ENCODE measurements at places on chromosomes 4 and X.

DNA sequence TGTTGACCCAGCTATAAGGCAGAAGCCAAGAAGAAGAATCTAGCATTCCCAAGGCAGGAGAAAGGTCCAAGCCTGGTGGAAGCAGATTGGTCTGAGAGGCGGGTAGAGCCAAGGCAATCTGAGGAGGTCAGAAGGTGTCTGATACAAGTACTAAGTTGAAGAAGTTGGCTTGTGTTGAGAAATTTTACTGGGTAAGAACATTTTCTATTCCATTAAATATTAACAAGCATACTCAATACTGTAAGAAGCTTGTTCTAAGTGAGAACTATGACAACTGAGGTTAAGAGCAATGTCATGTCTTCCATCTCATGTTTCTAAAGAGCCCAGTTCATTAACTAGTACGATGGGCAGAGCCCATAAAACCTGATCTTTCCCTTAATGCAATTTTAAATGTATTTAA, 75.0 kb downstream of the FAM13A start:
- DNase-seq: no peak

- DNase-seq: no peak
Measured at GRCh38 chr4:107760281-107760947, 40.4 kb upstream of the PAPSS1 start.

GRCh38 chrX:138014577-138014976, 448.6 kb downstream of the ZIC3 start:
- no peak for DNase-seq

GRCh38 chr4:84497504-84498202, 1.4 kb downstream of the NKX6-1 start:
- DNase-seq: no peak

DNA sequence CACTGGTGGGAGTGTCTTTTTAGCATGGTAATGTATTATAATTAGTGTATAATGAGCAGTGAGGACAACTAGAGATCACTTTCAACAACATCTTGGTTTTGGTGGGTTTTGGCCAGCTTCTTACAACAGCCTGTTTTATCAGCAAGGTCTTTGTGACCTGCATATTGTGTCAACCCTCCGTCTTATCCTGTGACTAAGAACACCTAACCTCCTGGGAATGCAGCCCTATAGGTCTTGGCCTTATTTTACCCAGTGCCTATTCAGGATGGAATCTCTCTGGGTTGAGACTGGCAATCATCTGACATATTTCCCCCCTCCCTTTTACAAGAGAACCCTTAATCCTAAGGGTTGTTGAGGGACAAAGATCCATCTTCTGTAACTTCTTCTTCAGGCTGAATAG, 21.9 kb upstream of the ADH4 start:
- no peak for DNase-seq

- no peak for DNase-seq
Measured at GRCh38 chr4:129344058-129344457, 248.1 kb downstream of the C4orf33 start.

- no peak for DNase-seq
Measured at GRCh38 chr4:57139783-57140182, 29.6 kb upstream of the IGFBP7 start.

GRCh38 chrX:131791608-131792355, 231.3 kb upstream of the STK26 start:
- no peak for DNase-seq

DNA sequence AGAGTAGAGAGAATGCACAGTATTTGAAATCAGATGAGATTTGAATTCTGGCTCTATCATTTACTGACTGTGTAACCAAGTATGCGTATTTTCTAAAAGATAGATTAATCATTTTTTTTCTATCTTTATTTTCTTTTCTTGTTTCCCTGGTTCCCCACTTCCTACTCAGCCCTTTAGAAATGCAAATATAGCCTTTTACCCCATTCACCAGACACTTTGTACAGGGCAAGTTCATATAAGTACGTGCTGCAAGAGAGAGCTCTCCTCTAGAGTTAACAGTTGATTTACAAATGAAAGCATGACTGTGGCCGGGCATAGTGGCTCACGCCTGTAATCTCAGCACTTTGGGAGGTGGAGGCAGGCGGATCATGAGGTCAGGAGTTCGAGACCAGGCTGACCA, 17.8 kb upstream of the TDO2 start:
- no peak for DNase-seq

GRCh38 chr4:146661367-146661766, 22.7 kb downstream of the POU4F2 start:
- no peak for DNase-seq

DNA sequence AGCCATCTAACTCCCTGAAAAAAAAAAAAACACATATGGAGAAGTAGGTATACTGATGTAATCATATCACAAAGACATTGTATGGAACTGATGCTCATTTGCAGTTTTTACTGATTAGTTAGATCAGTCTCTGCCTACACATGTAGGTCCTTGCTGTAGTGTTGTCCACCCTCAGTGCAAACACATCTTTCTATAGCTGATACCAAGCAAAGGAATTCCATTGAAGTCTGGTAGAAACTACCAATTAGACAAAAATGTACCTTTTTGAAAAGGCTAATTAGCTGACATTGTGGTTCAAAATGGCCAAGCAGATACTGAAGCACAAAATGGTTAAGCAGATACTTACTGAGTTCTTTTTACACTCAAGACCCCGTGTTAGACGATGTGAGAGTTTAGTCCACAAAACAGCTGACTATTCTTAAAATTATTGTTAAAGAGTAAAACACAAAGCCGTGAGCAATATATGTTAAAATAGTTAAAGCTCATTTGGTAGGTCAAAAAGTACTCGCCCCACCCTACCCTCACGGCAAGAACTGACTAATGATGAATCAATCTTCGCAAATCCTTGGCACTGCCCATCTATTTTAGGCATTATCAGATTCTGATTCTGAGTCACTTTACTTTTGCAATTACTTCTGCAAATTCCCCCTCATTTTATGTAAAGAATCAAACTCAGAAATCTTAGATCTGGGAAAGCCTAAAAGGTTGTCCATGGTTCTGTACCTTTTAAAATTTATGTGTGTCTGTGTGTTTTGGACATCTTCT, 40.4 kb downstream of the COL4A6 start:
- no peak for DNase-seq

- no peak for DNase-seq
Measured at GRCh38 chr4:138804711-138805110, 210.9 kb upstream of the NOCT start.

DNA sequence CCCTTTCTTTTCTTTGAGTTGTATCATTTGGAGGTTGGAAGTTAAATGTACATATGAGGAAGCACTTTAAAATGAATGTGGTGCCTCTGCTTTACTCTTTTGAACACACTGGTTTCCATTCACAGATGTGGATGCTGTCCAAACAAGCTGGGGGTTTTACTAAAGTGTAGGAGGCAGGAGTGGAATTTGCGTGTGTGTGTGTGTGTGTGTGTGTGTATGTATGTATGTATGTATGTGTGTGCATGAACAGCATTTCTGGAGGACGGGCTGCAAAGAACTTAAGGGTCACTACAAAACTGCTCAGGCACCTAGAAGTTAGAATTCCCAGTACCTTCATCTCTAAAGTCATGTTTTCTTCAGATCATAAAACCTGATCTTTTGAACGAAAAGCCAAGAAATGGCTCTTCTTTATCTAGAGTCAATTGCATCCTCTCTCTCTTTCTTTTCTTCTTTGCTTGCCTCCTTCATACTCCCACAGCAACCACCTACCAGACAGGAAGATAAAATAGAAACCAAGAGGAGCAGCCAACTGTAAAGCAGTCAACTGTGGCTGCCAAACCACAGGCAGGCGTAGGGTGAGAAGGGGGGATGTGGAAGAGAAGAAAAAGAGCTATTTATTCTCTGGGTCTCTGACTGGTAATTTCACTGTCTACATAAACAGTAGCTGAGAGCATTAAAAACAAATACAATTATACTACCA, 177.0 kb upstream of the RASGEF1B start:
- no peak for DNase-seq

DNA sequence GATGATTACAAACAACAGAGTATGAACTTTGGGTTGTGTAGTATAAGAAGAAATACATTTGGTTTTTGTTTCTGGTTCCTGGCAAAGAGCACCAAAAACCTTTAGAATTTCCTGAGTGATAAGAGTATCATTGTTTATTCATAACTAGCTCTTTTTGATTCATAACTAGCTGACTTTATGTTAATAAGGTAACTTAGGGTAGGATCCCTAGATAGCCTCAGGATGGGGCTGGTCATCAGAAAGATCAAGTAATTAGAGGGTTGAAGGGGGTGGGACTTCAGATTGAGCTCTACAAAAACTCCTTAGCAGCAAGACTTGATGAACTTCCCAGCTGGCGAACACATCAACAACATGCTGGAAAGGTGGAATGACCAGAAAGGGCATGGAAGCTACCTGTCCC, 166.5 kb downstream of the SCFD2 start:
- no peak for DNase-seq

- no peak for DNase-seq
Measured at GRCh38 chr4:13533670-13534343, 10.5 kb downstream of the NKX3-2 start.

DNA sequence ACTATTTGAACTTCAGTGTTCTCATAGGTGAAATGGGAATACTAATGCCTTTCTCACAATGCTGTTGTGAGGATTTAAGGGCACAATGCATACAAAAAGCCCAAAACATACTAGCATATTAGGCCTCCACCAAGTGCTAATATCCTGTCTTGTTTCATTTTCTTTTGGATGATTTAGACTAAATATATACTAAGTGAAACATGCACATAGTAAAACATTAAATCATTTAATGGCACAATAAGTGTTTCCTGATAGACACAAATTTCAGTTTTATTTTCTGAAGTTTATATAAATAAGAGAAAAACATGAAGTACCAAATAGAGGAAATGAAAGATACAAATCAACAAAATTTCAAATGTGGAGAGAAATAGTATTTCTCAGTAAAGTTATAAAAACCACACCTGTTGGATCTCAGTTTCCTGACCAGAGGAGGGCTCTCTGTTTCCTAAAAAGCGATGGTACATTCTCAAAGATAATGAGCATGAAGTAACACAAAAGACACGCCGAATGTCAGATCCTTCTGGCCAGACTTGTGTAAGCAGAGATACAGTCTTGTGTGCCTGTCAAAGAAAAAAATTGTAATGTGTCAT, 25.1 kb downstream of the DDX60 start:
- no peak for DNase-seq

GRCh38 chr4:120105472-120105871, 38.8 kb upstream of the MAD2L1 start:
- DNase-seq: no peak

- DNase-seq: no peak
Measured at GRCh38 chr4:151099976-151100417, 569 bp downstream of the RPS3A start.

DNA sequence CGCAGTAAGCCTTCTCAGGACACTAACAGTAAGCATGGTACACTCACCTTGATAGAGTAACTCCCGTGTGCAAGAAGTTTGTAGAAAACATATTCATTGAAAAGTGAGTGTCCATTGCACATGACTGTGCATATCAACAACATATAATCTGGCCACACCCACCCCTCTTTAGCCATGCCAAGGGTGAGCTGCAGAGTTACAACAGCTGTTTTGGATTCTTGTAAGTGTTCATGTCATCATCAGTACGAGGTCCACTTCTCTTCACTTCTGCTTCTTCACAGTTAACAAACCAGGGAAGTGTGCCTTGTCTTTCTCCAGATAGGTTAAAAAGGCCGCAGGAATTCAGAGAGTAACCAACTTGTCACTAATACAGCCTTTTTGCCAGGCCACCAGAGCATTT, 116.6 kb downstream of the IRF2 start:
- no peak for DNase-seq

DNA sequence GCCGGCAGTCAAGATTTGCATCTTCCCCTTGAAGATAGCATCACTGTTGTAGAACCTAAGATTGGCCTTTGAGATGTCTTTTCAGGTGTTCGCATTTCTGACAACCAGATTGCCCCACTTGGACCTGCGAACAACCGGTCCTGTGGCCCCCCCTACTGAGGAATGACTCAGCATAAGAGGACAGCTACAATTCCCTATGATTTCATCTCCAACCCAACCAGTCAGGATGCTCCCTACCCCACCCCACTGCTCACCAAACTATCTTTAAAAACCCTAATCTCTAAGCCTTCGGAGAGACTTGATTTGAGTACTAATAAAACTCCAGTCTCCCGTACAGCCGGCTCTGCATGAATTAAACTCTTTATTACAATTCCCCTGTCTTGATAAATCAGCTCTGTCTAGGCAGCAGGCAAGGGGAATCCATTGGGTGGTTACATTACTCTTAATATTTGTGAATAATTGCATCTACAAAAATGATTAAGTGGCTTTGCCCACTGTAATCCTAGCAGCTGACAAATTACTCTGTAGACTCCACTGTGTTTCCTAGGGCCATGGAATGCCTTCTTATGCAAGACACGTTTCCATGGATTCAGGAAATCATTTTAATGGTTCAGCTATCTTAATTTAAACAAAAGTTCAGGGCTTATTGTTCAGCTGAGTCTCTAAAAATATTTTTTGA, 95.4 kb downstream of the GPR143 start:
- no peak for DNase-seq

DNA sequence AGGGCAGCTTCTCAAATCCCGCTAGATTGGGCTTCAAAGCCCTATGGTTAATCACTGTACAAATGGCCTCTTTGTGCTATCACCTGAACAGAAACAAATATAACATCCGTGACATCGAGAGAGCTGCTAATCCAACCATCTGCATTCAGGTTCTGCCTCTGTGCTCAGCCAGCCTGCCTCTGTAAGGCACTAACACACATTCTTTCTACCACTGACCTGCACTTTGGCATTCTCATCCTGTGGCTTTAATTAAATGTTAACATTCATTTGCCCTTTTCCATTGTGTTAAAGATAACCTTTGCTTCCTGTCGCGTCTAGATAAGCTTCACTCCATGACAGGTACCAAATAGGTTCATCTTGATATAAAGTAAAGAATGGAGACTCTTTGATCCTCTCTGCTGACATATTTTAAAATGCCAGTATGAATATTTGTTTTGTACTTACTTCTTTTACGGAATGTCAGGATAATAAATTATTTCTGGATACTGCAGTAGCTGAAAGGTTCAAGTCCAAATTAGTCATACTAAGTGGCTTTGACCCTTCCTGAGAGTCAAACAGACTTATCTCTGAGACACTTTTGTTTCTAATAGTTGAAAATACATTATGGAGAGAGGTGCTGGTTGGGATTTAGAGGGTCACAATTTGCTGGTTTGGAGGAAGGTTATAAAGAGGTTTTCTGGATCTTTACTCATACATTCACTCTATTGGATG, 505.7 kb downstream of the PACRGL start:
- no peak for DNase-seq

GRCh38 chr4:100907465-100908454, 389.9 kb upstream of the EMCN start:
- no peak for DNase-seq

DNA sequence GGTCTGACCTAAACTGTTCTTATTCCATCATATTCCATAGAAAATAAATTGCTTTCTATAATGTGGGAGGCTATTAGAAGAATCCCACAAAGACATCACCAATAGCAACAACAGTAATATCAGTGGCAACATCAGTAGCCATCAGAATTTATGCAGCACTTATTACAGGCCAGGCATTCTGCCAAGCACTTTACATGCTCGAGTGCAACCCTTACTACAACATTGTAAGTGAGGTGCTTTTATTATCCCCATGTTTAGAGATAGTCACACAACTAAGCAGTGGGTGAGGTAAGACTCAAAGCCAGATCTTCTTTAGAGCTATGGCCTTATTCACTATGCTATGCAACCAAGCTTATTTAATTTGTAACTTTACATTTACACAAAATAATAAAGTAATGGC, 317.1 kb upstream of the BMP3 start:
- DNase-seq: no peak
